ENCODE measurements at places on chromosomes 12 and 14.

DNA sequence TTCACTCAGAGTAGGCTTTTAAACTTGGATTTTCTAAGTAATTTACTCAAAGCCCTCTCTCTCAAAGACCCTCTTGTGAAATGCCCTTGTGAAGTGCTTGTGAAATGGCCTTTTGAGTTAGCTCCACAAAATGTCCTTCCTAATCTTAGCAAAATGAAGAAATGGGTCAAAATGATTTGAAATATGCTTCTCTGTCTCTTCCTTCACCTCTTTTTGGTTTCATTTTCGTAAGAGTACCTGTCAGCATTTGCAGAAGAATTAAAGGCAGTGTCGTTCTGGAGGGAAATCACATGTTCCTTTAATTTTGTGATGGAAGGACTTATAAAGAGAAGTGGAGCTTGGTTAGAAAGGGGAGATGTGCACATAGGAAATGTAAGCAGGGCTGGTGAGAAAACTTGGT is 93.7 kb downstream of the HMGA2 start:
- DNase-seq = no peak

GRCh38 chr14:58026967-58027366 is 125.0 kb downstream of the ARMH4 start:
- no peak for DNase-seq

GRCh38 chr14:61524211-61524806 is 171.0 kb upstream of the HIF1A start:
- DNase-seq = no peak

GRCh38 chr12:120230326-120230973 is 29.5 kb upstream of the RPLP0 start:
- no peak for DNase-seq

DNA sequence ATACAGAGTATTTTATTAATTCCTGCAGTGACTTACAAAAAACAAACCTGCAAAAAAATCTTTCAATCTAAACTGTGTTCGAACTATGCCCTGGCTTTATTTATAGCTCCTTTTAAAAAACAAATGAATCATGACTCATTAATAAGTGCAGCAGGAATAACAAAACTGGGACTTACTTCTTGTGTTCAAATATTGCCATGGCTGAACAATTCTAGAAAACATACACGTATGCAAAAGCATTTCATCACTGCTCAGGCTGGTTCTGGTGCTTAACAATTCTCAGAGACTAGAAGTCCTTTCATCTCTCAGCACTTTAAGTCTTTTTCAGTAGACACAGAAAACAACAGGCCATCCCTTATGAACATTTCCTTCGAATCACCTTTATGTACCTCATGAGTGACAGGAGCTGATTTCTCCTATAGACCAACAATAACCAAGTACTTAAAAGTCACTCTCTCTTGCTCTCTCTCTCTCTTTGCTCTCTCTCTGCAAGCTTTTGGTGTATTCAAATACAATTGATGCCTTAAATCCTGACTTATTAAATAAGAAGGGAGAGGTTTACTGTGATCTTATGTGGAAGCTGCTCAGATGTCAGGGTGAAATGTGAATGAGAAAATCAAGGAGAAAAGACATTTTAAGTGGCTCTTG is 268.8 kb downstream of the TTC8 start:
- no peak for DNase-seq

DNA sequence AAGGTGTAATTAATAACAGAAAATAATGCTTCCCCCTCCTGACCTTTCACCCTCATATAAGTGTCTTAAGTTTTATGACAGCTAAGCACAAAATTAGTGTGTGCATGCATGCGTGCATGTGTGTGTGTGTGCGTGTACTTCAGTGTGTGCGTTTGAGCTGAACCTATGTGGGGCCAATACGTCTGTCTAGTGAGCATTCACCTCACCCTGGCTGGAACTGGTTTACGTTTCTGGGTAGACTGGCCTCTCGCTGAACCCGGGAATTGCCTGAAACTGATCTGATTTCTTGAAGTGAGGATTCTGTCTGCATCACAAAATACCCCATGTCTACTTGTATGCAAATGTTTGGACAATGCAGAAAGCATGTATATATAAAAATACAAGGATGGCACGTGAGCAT is 68.2 kb upstream of the TBX3 start:
- no peak for DNase-seq

DNA sequence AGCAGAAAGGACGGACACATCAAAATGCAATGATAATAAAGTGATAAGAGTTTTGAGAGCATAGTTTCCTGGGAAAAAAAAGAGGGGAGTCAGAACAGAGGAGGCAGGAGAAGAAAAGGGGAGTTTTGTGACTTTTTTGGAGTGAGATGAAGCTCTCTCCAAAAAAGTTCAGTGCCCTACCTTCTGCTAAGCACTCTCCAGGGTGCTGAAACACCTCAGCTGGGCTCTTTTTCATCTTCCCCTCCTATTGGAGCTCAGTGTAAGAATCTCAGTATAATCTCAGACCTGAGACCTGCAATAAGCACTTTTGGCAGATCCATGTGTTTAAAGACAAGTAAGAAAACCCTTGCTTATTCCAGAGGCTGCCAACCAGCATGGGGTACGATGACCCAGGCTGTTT is 58.9 kb upstream of the SRRM4 start:
- DNase-seq = no peak

GRCh38 chr14:85319998-85320630 is 209.8 kb upstream of the FLRT2 start:
- DNase-seq = no peak

DNA sequence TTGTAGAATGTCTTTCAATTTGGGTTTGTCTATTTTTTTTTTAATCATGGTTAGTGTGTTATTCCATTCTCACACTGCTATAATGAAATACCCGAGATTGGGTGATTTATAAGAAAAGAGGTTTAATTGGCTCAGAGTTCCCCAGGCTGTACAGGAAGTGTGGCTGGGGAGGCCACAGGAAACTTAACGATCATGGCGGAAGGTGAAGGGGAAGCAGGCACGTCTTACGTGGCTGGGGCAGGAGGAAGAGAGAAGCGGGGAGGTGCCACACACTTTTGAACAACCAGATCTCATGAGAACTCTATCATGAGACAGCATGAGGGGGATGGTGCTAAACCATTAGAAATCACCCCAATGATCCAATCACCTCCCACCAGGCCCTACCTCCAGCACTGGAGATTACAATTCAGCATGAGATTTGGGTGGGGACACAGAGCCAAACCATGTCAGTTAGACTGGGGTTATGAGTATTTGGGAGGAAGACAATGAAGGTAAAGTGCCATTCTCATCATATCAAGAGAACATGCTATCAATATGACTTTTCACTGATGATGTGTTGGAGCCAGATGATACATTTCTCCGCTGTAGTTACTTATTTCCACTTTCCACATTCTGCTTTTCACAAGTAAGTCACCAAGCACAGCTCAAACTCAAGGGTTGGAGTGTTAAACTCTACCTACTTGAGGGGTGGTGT is 45.8 kb downstream of the AP5M1 start:
- no peak for DNase-seq

DNA sequence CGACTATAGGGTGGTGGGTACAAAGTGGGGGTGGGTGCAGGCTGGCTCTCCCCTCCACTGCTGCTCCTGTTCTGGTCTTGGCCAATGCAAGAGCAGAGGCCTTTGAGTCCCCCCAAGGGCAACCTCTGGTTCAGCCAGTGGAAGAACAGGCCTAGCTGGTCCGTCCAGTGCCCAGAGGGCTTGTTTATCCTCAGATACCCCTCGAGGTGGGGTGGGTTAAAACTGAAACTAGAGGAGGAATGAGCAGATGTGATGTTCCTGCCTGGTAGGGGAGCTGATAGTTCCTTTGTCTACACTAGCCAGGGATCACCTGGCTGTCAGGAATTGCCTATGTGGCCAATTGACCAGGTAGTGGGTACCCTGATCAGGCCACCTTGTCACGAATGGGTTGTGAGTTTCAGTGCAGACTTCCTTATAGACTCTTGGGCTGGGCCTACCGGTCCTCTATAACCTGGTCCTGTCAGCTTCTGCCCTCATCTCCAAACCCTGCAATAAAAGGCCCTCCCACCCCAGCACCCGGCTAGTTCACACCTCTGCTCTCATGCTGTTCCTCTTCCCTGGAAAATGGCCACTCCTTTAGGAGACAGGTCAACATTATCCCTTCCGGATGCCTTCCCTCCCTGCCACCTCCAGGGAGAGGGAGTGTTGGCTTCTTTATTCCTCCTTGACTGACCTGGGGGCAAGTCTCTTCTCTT is 10.7 kb upstream of the HSP90AA1 start:
- no peak for DNase-seq

- DNase-seq = no peak
Observed at GRCh38 chr14:104826861-104827176, 25.9 kb downstream of the ZBTB42 start.

DNA sequence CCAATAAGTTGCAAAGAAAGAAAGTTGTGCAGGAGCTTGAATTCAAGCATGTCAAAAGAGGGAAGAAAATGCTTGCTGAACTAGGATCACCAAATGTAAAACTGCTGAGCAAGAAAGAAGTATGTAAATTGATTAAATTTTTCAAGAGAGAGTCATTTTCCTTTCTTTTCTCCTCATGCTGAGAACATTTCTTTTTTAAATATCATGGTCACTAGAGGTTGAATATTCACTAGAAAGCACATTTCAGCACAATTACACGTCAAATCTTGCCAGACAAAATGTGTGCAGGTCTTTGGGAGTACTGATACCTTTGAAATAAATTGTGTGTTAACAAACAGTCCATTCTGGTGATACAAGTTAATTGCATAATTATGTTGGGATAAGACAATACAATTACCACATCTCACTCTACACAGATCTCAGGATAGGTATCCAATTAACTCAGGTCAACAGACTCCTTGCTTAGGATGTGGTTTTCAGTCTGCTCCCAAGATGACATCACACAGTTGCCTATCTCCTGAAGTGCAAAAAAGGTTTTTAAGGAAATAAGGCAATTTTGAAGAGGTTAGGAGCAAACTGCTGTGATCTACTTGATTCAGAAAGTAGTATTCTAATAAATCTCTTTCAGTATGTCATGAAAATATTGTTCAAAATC is 862.2 kb downstream of the RPS29 start:
- no peak for DNase-seq

DNA sequence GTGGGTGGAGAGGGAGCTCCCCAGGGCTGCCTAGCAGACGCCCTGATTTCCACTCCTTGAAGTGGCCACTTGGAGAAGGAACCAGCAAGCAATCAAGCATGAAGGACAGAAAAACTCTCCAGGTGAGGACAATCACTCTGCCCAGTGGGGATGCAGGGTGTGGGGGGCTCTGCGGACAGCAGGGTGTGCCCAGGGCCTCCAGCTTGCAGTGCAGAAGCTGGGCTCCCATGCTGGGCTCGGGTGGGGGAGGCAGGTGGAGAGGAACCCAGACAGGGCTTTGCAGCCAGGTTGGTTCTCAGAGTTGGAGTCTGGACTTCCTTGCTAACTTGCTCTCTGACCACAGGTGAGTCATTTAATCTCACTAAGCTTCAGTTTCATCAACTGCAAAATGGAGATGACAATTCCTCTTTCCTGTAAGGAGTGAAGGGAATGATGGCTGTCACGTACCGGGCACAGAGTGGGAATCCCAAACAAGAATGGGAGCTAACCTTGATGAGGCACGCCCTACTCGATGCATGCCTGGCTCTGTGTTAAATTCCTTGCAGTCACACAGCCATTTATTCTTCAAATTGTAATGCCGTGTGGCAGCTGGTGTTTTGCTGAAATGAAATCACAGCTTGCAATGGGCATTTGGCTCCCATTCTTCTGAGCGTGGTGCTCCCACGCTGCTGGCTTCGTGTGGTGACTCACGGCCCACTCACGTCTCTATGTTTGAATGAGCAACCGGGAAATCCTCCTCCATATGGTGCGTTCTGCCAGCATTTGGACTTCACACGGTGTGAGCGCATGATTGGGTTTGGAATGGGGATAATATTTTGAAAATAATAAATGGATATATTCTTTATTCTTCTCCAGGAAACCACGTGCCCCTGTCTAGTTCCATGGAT is 75.2 kb downstream of the PRIMA1 start:
- no peak for DNase-seq

DNA sequence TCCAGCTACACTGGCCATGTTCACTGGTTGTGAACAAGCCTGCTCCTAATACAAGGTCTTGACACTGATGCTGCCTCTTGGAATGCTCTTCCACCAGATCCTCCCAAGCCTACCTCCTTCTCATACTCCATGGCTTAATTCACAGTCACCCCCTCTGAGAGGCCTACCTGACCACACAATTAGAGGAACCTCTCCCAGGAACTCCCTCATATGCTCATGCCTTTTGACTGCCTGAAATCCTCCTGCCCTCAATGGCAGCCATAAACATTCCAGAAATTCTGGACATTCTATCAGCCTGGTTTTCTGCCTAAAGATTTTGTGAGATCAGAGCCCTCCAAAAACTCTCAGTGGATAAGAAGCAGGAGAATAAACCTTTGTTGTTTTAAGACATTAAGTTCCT is 340.2 kb downstream of the C12orf75 start:
- no peak for DNase-seq

DNA sequence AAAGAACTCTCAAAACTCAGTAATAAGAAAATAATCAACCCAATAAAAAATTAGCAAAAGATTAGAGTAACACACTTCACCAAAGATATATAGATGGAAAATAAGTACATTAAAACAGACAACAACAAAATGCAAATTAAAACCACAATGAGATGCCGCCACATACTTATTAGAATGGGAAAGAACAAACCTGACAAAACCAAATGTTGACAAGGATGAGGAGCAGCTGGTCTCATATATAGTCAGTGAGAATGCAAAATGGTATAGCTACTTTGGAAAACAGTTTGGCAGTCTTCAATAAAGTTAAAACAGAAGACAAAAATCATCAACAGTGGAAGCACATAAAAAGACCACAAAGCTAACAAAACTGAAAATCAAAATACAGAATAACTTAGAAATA is 29.1 kb downstream of the CRY1 start:
- DNase-seq = no peak

DNA sequence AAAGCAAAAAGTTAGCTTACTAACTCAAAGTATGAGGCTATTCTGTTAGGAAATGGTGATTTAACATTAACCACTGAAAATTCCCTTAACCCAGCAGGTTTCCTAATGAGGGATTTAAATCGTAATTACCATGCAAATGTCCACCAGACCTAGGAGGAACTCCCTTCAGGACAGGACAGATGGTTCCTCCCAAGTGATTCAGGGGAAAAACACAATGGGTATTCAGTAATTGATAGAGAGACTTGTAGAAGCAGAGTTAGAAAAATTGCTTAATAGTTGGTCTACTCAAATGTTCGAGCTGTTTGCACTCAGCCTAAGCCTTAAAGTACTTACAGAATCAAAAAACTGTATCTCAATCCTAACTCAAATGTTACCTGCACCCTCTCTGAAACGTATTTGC is 21.6 kb downstream of the RERGL start:
- no peak for DNase-seq

GRCh38 chr14:30620178-30620577 is 1.9 kb upstream of the SCFD1 start:
- DNase-seq = no peak

GRCh38 chr14:105501504-105502291 is 10.7 kb downstream of the TEDC1 start:
- no peak for DNase-seq

GRCh38 chr14:91405241-91405721 is 12.3 kb downstream of the CCDC88C start:
- no peak for DNase-seq

- no peak for DNase-seq
Observed at GRCh38 chr12:51434305-51434704, 9.7 kb downstream of the SLC4A8 start.
